Hematopoietic multipotent progenitor cell treated with erythropoietin and hydrocortisone succinate and interleukin-3 and kit ligand, for 8 days (in vitro differentiated cells): ENCODE measurements at places on chromosomes 6 and 20.

DNA sequence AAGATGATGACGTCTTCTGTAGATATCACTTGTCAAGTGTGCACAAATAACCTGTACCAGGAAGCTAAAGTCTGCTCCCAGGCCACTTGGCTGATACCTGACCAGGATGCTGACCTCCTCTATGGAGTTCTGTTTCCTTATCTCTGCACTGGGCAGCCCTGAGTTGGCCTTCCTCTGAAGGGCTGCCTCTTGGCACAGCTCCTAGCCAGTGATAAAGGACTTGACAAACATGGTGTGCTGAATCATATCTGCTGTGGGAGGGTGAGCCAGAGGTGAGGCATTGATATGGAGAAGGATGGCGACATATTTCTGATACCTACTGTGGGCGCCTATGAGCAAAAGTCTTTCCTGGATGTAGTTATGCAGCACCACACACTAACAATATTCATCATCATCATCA, 32.8 kb upstream of the FOXA2 start:
- DNase-seq, result no peak

GRCh38 chr6:35089935-35090505, 51.1 kb downstream of the TCP11 start:
- peak; percentile 79 for DNase-seq

GRCh38 chr20:62087227-62087626, 21.5 kb upstream of the TAF4 start:
- no peak for DNase-seq

- DNase-seq, result no peak
These were observed 273.0 kb upstream of the PREP start for GRCh38 chr6:105675715-105676397.

GRCh38 chr6:26392932-26393636, 9.0 kb upstream of the BTN3A1 start:
- DNase-seq, result no peak

DNA sequence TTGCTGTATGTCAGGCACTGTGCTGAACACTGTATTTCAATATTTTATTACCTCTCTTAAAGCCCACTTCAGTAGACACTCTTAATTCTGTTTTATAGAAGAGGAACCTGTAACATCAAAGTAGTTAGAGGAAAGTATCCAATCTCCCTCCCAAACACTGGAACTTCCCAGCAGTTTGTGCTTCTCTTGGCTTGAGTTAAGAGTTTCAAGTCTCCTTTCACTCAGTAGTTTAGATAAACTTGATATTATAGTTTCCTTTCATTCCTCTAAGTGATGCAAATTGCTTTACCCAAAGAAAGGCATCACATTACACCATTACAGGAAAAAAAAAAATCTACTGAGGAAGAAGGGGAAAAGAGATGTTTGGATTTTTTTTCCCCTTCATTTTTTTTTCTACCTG, 164.3 kb downstream of the TSHZ2 start:
- no peak for DNase-seq

DNA sequence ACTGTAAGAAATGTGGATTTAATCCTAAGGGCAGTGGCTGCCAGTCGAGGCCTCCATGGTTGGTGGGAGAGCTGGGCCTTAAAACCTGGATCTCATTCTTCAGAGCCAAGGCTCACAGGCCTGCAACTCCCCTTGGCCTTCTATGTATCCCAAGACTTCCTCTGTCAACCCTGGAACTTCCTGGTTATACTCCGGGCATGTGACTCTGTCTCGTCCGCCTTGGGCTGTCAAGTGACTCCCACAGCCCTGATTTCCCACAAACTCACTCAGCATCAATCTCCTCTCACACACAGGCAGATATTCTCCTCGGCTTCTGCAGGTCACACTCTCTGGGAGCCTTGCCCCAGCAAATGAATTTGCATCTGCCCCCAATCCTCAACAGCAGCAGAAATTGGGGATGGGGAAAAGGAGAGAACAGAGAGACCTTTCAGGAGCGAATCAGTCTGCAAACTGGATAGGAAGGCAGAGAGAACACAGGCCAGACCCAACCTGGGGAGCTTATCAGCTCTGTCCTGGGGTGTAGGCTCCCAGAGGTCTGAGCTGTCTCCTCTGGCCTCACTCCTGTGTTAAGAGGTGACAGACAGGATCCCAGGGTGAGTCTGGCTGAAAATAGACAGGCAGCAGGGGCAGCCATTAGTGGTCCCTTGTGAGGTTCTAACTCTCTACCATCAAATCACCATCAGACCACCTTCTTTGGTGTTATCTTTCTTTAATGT, 30.4 kb upstream of the PREX1 start:
- no peak for DNase-seq

DNA sequence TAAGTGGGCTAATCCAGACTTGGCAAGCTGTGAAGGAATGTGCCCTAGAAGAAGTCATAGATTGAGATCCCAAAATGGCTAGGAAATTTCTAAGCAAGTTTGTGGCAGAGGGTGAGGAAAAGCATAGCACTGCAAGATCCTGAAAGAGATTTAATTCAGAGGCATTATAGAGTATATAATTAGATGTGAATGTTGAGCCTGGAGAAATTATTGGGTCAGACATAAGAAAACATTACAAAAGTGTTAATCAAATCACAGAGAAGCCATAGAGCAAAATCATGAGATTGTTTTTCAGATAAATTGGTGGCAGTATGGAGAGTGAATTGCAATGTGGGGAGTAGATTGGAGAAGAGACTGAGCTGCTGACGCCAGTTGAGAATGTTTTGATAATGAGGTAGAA, 90.0 kb downstream of the CD2AP start:
- no peak for DNase-seq

DNA sequence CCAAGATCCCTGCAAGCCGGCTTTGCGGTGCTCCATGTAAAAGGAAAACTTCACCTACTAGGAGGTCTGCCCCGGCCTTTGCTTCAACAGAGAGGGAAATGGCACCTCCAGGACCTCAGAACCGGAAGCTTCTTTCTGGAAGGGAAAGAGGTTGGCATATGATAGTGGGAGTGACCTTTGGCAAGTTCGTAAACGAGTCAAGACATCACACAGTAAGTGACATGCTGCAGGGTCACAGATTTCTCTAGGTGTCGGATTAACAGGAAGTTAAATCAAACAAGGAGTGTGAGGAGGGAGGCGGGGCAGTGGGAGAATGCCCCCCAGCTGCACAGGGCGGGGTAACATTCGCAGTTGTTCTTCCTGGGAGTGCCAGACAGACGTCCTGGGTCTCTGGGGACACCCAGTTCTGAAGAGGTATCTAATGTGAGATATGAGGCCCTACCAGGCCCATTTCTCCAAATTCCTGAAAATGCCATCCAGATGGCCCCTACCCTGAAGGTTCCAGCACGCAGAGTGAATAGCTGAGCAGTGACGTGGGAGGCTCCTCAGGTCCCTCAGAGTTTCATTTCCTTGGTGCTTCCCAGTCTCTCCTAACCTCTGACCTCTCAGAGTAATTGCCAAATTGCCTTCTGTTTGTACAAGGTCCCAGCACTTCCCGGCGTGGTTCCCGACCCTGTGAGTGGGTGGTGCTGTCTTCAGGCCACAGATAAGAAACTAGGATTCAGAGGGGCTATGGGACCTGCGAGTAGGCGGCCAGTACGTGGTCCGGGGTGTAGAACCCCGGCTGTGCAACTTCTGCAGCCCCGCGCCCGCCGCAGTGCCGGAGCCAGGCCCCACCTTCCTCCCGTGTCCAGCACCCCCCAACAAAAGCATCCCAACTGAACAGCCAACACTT, 1.9 kb downstream of the RRBP1 start:
- peak; percentile 41 for DNase-seq

- no peak for DNase-seq
These were observed 79.8 kb upstream of the SCAF8 start for GRCh38 chr6:154653385-154653784.

DNA sequence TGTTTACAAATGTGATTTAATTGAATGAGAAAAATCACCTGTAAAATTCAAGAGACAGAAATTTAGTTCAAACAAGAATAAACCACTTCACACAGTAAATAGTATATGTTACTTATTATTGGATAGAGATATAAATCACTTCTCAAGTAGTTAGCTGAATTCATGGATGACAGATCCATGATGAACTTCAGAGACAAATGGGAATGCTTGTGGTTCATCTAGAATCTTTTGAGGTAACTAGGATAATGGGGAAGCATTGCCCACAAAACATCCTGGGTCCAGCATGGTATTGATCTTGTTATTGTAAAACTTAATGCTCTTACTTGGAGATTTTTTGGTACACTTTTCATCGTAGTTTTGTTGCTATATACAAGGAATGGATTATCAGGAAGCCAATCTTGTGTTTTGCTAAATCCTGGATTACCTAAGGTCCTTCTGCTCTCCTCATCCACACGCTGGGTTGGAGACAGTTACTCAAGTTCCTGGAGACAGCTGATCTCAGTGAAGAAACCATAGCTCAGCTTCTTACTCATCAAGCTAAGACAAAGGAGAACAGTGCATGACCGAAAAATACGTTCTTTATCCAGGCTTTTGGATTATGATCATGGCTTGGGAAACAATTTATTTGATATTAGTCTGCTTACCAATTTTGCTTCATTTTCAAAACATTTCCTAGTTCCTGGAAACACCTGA, 142.5 kb upstream of the PREP start:
- DNase-seq, result no peak

GRCh38 chr6:19356692-19357091, 480.5 kb upstream of the ID4 start:
- no peak for DNase-seq
